ENCODE measurements at places on chromosomes 4 and X.

- H3K4me3 ChIP-seq = no peak overlapping the region
- no peaks in the 10 kb centered on the region for H3K36me3 ChIP-seq
- no peaks in the 10 kb centered on the region for H3K27me3 ChIP-seq
These were observed 11.2 kb upstream of the AMOT start for GRCh38 chrX:112851806-112852205.

- no peaks in the 10 kb centered on the region for H3K27me3 ChIP-seq
- no peak overlapping the region for H3K27ac ChIP-seq
- no peak for DNase-seq
- H3K4me1 ChIP-seq = no peaks in the 10 kb centered on the region
- H3K36me3 ChIP-seq = no peaks in the 10 kb centered on the region
These were observed 49.8 kb upstream of the NDP start for GRCh38 chrX:44022964-44023363.

GRCh38 chr4:169051761-169052593 lies 41.9 kb upstream of the CBR4 start:
- no peaks in the 10 kb centered on the region for H3K4me1 ChIP-seq
- H3K36me3 ChIP-seq = no peaks in the 10 kb centered on the region
- no peak overlapping the region for H3K4me3 ChIP-seq

GRCh38 chr4:57097711-57098110 lies 12.5 kb downstream of the IGFBP7 start:
- DNase-seq = no peak
- no peak overlapping the region for H3K4me3 ChIP-seq
- no peaks in the 10 kb centered on the region for H3K27me3 ChIP-seq
- no peaks in the 10 kb centered on the region for H3K4me1 ChIP-seq

- no peak overlapping the region for H3K27ac ChIP-seq
- H3K36me3 ChIP-seq = no peaks in the 10 kb centered on the region
- H3K4me3 ChIP-seq = no peak overlapping the region
- no peak for DNase-seq
- H3K4me1 ChIP-seq = no peaks in the 10 kb centered on the region
- no peaks in the 10 kb centered on the region for H3K27me3 ChIP-seq
These were observed 24.4 kb upstream of the MAP7D3 start for GRCh38 chrX:136275553-136275952.

DNA sequence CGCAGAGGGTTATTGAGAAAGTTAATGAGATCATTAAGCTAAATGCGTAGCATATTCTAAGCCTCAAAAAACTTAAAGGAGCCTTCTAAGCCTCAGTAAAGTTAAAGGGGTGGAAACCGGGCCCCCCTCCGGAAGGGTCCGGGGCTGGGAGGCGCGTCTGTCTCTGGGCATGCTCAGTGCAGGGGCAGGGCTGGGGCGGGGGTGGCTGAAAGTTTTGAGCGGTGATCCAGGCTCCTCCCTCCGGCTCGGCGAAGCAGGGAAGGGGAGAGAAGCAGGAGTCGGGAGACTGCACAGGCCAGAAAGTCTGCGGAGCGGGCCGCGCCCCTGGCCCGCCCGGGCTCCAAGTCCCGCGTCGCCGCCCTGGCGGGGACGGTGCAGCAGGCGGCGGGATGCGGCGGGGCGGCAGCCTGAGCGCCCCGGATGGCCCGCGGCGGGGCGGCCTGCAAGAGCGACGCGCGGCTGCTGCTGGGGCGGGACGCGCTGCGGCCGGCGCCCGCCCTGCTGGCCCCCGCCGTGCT lies at the start of gene EVC:
Gene EVC (plus strand): TSS at position 241 of the 518 bp plus-strand sequence. CDS start 180 bp downstream, at position 421.
- DNase-seq = no peak
- H3K27me3 ChIP-seq = no peaks in the 10 kb centered on the region

- no peaks in the 10 kb centered on the region for H3K36me3 ChIP-seq
- no peaks in the 10 kb centered on the region for H3K27me3 ChIP-seq
- H3K4me3 ChIP-seq = no peak overlapping the region
- no peak overlapping the region for H3K27ac ChIP-seq
These were observed 215.2 kb upstream of the PSAPL1 start for GRCh38 chr4:7649741-7650531.
